ENCODE measurements at places on chromosomes 11 and 22.
A peak's percentile ranks its signal among the peaks of the same experiment; 100 is the strongest.

DNA sequence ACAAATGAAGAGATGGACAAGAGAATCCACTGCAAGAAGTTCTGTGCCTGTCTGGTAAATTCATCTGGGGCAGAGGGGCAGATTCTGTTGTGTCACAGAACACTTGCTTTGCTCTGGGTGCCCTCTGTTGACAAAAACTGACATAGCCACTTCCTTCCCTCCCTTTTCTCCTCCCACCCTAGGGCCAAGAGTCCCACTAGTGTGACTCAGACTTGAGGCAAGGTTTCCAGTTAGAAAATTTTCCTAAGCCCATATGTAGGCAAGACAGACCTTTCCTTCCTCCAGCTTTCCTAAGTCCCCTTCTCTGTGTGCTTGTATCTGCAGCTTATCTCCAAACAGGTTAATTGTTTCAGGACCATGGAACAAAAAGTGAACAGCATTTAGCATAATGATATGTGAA lies 106.8 kb downstream of the RBFOX2 start:
- H3K4me3 ChIP-seq = no peak overlapping the region
- peaks cover 5% of the 10 kb centered on the region for H3K4me1 ChIP-seq
- H3K27me3 ChIP-seq = peaks cover 11% of the 10 kb centered on the region
- no peaks in the 10 kb centered on the region for H3K36me3 ChIP-seq
- no peak overlapping the region for H3K27ac ChIP-seq
- DNase-seq = peak; percentile 9

DNA sequence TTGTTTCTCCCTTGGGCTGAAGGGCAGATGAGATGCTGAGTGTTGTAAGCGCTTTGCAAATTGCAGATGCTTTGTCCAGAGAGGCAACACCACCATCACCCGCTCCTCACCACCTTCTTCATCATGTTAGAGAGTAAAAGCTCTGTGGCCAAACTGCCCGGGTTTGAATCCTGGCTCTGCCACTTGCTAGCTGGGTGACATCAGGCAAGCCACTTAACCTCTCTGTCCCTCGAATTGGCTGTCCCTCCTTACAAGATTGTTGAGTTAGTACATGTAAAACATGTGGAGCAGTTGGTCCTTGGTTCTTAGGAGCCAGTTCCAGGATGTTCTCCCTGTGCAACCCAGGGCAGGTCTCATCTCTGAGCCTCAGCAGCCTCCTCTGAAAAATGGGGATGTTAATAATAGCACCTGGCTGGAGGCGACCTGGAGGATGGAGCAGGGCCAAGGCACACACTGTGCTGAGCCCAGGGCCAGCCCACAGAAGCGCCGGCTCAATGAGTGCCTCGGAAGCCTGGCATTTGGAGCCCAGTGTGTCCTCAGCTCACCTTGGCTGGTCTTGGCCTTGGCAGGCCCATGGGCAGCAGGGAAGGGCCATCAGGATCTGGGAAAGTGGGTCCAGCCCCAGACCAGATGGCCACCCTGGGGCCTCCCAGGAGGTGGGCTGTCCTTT lies 10.5 kb downstream of the C11orf86 start:
- H3K36me3 ChIP-seq = peaks cover 3% of the 10 kb centered on the region
- H3K27me3 ChIP-seq = peaks cover 58% of the 10 kb centered on the region
- H3K27ac ChIP-seq = no peak overlapping the region

- no peak overlapping the region for H3K27ac ChIP-seq
- H3K4me3 ChIP-seq = no peak overlapping the region
- no peak for DNase-seq
- peaks cover 5% of the 10 kb centered on the region for H3K36me3 ChIP-seq
- H3K4me1 ChIP-seq = no peaks in the 10 kb centered on the region
These were observed 126.6 kb downstream of the BCR start for GRCh38 chr22:23306926-23307325.

DNA sequence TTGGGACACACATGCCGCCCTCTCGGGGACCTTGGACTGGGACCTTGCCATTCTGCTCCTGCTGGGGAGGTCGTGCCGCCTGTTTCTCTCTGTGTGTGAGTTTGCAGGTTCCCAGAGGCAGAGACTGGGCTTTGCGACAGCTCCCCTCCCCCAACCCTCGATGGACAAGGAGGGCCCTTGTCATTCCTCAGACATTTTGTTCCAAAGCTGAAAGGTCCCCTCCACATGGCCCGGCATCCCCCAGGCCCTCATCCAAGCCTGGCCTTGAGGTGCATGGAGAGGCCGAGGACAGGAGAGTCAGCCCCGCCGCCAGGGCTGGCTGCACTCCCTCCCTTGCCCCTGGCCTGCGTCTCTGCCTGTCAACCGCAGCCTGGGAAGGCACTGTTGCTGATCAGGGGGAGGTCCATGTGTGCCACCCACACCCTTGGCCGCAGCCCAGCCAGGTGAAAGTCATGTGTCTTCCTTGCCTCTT lies 25.6 kb downstream of the FADS2 start:
- DNase-seq = no peak
- H3K4me3 ChIP-seq = no peak overlapping the region
- no peaks in the 10 kb centered on the region for H3K27me3 ChIP-seq
- H3K36me3 ChIP-seq = peaks cover 40% of the 10 kb centered on the region

- H3K27me3 ChIP-seq = peaks cover 58% of the 10 kb centered on the region
- no peaks in the 10 kb centered on the region for H3K36me3 ChIP-seq
- no peaks in the 10 kb centered on the region for H3K4me1 ChIP-seq
- DNase-seq = no peak
- H3K27ac ChIP-seq = no peak overlapping the region
These were observed 6.6 kb upstream of the NLRP10 start for GRCh38 chr11:7971846-7972245.

DNA sequence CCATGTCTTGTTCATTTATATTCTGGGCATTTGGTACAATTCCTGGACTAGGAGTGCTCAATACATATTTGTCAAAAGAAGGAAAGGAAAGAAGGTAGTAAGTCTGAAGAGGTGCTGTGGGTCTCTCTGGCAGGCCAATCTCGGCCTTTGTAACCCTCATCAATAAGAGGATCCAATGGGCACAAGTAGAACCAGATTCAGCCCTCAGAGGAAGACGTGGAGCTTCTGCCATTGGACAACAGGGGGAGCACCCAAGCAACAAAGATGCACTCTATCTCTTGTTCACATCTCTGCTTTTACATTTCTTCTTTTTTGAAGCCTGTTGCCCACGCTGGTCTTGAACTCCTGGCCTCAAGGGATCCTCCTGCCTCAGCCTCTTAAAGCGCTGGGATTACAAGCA lies 2.2 kb upstream of the VPS11 start:
- H3K4me3 ChIP-seq = no peak overlapping the region
- no peak for DNase-seq
- peaks cover 16% of the 10 kb centered on the region for H3K36me3 ChIP-seq
- H3K4me1 ChIP-seq = peaks cover 36% of the 10 kb centered on the region
- H3K27me3 ChIP-seq = no peaks in the 10 kb centered on the region
- peak overlapping the region; percentile 25 for H3K27ac ChIP-seq

DNA sequence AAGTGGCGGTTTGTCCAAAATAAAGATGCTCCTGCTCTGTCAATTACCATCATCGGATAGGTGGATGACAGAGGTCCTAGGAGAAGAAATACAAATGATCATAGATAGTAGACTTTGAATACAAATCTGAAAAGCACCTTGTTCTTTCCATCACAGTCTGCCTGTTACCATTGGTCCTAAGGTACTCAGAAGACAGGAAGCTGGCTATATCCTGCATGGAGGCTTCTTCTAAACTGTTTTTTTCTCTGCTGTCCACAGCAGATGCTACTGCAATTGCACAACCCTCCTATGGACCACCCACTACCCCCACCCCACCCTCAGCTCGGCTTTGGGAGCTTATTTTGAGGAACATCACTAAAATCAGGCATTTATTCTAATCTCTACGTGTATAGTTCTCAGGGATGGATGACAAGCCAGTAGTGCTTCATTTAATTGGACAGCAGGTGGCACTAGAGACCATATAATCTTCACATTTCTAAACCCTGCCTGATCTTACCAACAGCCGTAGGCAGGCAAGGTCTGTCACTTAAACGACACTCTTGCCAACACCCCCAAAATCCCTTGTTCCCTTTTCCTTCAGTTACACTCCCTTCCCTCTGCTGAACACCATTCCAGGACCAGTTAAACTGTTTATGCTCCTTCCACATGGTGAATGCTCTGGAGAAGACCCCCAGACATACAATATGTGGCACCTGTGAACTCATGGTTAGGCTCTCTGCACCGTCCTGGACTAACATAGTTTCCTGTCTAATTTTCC lies 6.6 kb upstream of the PTS start:
- no peak overlapping the region for H3K4me3 ChIP-seq
- H3K27ac ChIP-seq = no peak overlapping the region
- no peaks in the 10 kb centered on the region for H3K36me3 ChIP-seq
- peak; percentile 32 for DNase-seq

DNA sequence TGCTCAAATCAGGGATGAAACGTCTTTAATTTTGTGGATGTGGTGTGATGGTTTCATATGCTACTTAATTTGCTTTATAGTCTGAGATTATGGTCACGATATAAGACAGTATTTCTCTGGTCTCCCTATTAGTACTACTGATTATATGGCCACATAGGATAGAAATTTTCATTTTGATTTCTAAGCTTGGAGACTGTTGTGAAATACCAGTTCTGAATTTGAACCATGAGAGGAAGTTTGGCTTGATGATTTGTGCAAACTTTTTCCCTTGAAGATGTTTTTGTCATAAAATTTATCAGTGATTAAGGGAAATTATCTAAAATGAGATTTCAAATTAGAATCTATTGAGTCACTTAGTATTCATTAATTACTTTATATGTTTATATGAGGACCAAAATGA lies 2.7 kb downstream of the RNF169 start:
- H3K36me3 ChIP-seq = peaks cover 3% of the 10 kb centered on the region
- no peak overlapping the region for H3K4me3 ChIP-seq
- peaks cover 30% of the 10 kb centered on the region for H3K4me1 ChIP-seq
- no peaks in the 10 kb centered on the region for H3K27me3 ChIP-seq
- DNase-seq = no peak

- H3K4me3 ChIP-seq = no peak overlapping the region
- peaks cover 45% of the 10 kb centered on the region for H3K27me3 ChIP-seq
- DNase-seq = no peak
These were observed 49.3 kb upstream of the HMGXB4 start for GRCh38 chr22:35208003-35208402.

DNA sequence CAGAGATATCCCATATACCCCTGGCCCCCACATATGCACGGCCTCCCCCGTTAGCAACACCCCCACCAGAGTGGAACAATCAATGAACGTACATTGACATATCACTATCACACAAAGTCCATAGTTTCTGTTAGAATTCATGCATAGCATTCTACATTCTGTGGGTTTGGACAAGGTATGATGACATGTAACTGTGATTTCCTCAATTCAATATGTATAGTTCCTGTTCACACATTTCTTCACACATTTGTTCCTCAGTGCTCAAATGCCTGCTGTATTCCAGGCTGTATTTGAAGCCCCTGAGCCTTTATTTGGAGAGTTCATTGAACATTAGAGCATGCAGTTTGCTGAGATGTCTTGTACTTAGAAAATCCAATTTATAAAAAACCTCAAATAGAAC lies 69.9 kb downstream of the PTPRJ start:
- peaks cover 1% of the 10 kb centered on the region for H3K36me3 ChIP-seq
- H3K27me3 ChIP-seq = no peaks in the 10 kb centered on the region
- H3K4me3 ChIP-seq = no peak overlapping the region
- H3K27ac ChIP-seq = no peak overlapping the region

- peaks cover 45% of the 10 kb centered on the region for H3K4me1 ChIP-seq
- no peak for DNase-seq
- no peak overlapping the region for H3K4me3 ChIP-seq
- H3K27ac ChIP-seq = peak overlapping the region; percentile 44
- H3K36me3 ChIP-seq = peaks cover 18% of the 10 kb centered on the region
- H3K27me3 ChIP-seq = peaks cover 22% of the 10 kb centered on the region
These were observed 65.8 kb downstream of the LRRC32 start for GRCh38 chr11:76604626-76605241.

DNA sequence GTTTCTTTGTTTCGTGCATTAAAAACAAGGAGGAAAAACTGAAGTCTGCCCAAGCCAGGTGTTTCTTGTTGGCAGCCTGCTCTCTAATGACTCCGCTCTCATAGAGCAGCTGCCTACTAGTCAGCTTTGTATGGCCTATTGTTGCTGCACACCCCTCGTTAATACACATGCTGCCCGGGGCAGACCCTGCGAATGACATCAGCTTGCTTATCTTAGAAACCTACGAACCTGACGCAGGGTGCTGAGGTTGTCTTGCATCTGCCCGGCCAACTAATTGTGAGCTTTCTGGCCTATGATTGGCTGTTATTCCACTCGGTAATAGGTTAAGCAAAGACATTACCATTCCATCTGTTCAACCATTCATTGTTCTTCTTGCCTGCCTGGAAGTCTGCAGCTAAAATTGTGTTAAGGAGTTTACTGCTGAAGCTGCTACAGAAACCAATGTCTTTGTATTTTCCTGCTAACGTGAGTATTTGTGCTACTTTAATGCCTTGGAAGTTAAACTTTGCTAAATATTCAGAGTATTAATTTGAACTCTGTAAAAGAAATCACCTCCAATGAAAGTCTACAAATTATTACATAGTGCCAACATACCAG lies 37.5 kb downstream of the ZC3H12C start:
- peaks cover 2% of the 10 kb centered on the region for H3K36me3 ChIP-seq
- H3K4me1 ChIP-seq = no peaks in the 10 kb centered on the region
- H3K4me3 ChIP-seq = no peak overlapping the region
- peaks cover 10% of the 10 kb centered on the region for H3K27me3 ChIP-seq

DNA sequence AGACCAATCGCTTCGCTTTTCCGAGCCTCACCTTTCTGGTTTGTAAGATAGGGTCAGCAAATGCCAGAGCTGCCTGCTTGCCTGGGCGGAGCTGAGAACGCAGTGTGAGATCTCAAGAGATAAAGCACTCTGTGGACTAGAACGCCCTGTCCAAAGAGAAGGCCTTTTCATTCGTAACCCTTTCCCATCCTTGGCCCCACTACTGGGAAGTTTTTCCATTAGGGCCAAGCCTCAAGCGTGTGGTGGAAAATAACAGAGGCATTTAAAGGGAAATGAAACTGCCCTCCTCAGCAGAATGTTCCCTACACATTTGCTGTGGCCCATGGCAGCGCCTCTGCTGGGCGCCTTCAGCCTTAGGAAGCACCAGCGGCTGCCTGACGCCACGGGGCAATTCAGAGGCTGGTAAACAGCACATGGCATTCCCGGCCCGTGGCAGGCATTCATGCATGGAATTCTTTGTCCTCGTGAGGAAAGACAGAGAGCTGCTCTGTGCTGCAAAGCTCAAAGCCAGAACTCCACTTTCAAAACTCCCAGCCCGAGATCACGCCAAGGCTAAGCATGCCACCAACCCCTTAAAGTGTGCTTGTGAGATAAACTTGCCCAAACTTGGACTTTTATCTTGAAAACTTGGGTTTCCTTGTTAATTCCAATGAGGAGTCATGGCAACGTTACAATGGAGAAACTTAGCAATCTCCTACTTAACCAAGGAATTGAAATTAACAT lies 38.1 kb downstream of the AHNAK start:
- H3K27ac ChIP-seq = peak overlapping the region; percentile 77
- peak; percentile 12 for DNase-seq
- peaks cover 23% of the 10 kb centered on the region for H3K4me1 ChIP-seq

GRCh38 chr11:96197801-96198701 lies 144.9 kb downstream of the MAML2 start:
- H3K36me3 ChIP-seq = peaks cover 9% of the 10 kb centered on the region
- peaks cover 46% of the 10 kb centered on the region for H3K4me1 ChIP-seq
- DNase-seq = no peak
- H3K4me3 ChIP-seq = peak overlapping the region; percentile 52

GRCh38 chr11:128246810-128247594 lies 340.4 kb downstream of the ETS1 start:
- DNase-seq = no peak
- no peaks in the 10 kb centered on the region for H3K36me3 ChIP-seq
- peaks cover 9% of the 10 kb centered on the region for H3K27me3 ChIP-seq
- no peak overlapping the region for H3K27ac ChIP-seq
- peaks cover 5% of the 10 kb centered on the region for H3K4me1 ChIP-seq

- H3K27me3 ChIP-seq = peaks cover 18% of the 10 kb centered on the region
- no peaks in the 10 kb centered on the region for H3K36me3 ChIP-seq
- no peak overlapping the region for H3K4me3 ChIP-seq
- DNase-seq = no peak
These were observed 97.4 kb downstream of the CHST1 start for GRCh38 chr11:45568049-45568448.

Measured in stimulated activated naive B cell treated with anti-CD40 and anti-IgM and Interleukin-4, amounts not matched to agents 10 μg/mL and 1 μg/mL and 100 μg/mL, for 72 hours (primary cell).